SHP77 treated with DMSO at 0.1 percent for 48 hours (cell line): ENCODE measurements at places on chromosomes 7 and 10.

DNA sequence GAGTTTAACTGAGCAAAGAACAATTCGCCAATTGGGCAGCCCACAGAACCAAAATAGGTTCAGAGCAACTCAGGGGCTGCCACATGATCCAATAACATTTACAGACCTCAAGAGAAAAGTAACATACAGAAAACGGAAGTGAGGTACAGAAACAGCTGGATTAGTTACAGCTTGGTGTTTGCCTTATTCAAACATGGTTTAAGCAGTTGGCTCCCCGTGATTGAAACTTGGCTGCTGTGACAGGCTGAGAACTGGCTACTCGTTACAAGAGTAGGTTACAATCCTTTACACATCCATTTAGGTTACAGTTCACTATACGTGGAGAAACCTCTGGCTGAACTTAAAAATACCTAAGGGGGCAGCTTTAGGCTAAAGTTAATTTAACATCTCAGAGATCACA, 673.1 kb upstream of the PHF14 start:
- DNase-seq: no peak

GRCh38 chr10:52359441-52359840, 45.4 kb downstream of the DKK1 start:
- DNase-seq: no peak

DNA sequence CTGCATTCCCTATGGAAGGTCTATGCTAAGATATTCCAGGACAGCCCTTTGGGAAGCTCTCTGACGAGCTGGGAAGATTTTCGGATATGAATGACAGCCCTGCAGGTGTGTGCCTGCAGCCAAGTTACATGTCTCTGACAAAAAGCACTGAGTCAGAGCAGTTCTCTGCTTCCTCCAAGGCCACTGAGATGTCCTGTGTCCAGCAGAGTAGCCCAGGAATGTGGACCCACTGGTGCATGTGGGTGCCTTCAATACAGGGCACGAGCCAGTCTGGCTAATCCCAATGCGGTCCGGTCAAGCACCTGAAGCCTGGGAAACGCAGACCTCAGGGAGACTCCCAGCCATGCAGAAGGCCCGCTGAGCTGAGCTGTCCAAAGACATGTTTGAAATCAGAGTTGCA, 565.7 kb downstream of the TCERG1L start:
- no peak for DNase-seq

GRCh38 chr7:157853789-157854065, 516.9 kb downstream of the DNAJB6 start:
- no peak for DNase-seq

- DNase-seq: no peak
These were observed 71.3 kb downstream of the VWA2 start for GRCh38 chr10:114310346-114310745.

- no peak for DNase-seq
These were observed 566.1 kb upstream of the NRP1 start for GRCh38 chr10:33900596-33900995.

GRCh38 chr7:44275957-44276570, 49.3 kb downstream of the CAMK2B start:
- no peak for DNase-seq

GRCh38 chr7:38318803-38319416, 45.5 kb upstream of the TARP start:
- DNase-seq: peak; percentile 50

DNA sequence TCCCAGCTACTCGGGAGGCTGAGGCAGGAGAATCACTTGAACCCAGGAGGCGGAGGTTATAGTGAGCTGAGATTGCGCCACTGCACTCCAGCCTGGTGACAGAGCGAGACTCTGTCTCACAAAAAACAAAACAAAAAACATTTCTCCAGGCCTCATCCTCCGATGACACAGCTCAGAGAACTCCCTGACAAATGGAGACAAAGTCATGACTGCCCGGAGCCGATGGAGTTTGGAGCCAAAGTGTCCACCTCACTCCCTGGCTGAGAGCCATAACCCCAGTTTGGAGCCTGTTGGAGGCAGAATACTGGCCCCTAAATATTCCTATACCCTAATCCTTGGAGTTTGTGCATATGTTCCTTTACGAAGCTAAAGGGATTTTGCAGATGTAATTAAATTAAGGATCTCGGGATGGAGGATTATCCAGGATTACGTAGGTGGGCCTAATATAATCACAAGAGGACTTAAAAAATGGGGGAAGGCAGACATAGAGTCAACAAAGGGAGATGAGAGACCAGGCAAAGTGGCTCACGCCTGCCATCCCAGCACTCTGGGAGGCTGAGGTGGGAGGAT, 22.7 kb downstream of the SSC4D start:
- DNase-seq: no peak

DNA sequence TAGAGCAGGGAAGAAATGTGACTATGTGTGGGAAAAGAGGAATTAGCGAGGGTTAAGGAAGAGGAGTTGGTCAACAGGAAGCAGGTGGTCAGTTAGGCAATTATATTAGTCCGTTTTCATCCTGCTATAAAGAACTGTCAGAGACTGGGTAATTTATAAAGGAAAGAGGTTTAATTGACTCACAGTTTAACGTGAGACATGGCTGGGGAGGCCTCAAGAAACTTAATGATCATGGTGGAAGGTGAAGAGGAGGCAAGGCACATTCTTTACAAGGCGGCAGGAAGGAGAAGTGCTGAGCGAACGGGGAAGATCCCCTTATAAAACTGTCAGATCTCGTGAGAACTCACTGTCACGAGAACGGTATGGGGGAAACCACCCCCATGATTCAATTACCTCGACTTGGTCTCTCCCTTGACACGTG, 35.0 kb downstream of the RAMP3 start:
- no peak for DNase-seq
